K562 (cell line): ENCODE measurements at places on chromosomes 7 and 10.

DNA sequence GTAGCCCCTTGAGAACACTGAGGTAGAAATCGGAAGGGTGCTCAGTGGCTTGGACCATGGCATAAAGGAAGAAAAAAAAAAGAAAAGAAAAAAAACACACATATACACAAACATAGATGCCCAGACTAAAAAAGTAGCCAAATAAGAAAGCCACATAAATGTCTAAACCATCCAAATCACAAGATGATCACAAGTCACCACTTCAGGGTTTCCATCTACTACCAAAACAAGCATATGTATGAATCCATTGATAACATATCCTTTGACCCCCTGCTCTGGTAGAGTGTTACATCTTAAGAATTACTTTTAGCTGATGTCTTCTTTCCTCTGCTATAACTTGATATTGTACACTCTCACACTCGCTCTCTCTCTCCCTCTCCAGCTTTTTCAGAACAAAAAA is 245.9 kb downstream of the AHR start:
- DNase-seq = no peak

GRCh38 chr7:129774359-129774758 is 162.8 kb downstream of the NRF1 start:
- DNase-seq = no peak

DNA sequence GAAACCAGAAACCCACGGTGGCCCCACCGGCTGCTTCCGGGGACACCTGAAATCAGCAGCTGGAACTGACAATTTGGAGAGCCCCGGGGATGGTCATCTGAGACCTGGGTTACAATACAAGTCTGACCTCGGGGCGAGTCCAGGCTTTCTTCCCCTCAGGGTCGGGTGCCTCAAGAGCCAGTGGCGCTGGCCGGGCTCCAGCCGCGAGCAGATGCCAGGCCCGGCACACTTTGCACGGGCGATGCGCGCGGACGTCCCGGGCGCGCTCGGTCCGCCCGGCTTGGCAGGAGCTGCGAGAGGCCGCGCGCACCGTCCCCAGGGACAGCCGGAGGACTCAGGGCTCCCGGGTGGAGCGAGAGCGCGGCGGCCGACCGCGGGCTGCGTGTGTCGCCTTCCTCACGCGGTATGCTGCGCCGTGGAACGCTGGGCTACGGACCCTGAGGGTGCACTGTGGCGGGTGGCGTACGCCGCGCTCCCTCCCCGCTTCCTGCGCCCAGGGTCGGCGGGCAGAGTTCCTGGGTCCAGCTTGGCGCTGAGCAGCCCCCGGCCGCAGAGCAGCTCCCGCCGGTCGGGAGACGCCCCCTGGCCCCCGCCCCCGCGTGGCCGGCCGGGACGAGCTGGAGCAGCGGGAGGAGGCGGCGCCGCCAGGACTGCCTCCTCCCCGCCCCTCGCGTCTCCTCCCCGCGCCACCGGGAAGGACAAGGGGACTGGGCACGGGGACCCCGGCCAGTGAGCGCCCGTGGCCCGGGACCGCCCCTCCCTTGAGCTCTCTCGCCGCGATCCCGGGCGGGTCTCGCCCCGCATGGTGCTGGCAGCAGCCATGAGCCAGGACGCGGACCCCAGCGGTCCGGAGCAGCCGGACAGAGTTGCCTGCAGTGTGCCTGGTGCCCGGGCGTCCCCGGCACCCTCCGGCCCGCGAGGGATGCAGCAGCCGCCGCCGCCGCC is at the start of gene RBM20:
TSS of gene RBM20 (plus strand) at position 684 of the 945 bp plus-strand sequence. CDS start at position 803, 119 bp downstream.
- peak; percentile 59 for DNase-seq

DNA sequence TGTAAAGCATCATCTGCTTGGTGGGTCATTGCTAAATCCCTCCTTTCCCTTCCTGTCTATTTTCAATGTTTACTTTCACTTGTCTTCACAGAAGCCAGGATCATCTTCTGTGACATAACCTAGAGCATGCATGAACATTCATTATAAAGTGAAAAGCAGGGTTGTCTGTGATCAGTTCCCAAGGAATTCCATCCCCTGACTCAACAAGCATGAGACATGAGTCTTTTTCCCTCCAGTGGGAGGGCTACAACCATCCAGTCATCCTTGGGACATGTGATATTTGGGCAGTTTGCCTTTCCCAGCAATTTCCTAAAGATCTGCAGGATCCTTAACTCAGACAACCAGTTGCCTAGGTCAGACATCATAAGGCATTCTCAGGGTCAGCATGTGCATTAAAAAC is 166.3 kb upstream of the TMEM196 start:
- DNase-seq = no peak

DNA sequence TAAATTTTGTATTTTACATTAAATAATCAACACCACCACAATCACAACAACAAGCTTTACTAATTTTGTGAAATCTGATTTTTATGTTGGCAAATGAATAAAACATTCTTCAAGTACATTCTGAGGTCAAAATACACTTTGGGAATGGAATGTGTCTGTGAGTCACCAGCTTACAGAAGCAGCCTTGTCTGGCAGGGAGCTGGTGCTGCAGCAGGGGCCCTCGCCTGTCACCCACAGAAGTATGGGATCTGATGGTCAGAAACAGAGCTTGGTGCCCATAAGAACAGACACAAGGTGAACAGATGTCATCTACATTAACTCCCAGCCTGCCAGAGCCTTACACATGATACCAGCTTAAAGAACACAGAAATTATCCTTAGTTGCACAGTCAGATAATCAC is 496.9 kb downstream of the CCSER2 start:
- no peak for DNase-seq

DNA sequence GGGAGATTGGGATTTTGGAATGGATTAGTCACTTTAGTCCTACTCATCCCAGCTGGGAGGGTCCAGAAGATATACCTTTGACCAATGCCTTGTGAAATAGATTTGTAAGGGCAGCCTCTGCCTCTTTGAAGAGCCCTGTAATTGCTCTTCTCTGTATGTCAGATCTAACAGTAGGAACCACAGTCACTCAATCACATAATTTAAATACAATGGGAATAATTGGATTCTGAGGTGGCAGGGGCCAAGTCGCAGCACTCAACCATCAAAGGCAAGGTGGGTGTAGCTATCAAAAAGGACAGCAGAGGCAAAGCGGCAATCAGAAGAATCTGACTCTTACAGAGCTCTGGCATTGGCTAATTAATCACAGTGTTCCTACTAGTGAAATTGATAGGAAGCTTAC is 650.9 kb upstream of the ANKRD30A start:
- DNase-seq = no peak

GRCh38 chr10:127840884-127841283 is 51.9 kb downstream of the CLRN3 start:
- no peak for DNase-seq

- no peak for DNase-seq
These were observed 16.4 kb downstream of the ZNF487 start for GRCh38 chr10:43453266-43453831.

DNA sequence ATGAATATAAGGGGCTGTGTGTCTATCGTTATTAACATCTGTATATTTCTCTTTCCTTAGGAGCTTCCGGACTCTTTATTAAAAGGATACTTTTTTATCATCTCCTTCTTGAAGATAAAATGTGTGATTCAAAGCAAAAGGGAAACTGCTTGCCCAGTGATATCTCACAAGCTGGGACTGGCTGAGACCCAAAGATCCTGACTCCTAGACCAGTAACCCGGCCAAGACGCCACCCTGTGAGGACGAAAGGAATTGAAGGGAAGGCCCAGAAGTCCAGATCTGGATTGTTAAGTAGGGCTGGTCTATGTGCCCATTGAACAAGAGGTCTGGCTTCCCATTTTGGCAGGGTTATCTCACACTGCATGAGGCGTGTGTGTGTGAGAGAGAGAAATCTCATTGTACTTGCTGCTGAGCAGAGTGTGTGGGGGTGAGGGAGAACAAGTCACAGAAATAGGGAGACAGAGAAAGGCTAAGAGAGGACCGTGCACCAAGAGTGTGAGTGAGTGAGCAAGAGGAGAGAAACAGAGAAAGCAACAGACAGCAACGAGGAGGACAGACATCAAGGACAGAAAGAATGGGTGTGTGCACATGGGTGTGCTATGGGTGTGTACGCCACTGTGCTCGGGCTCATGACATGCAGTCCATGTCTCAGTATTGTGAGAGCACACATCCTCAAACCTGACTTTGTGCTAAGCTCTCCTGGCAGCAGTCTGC is 75.4 kb downstream of the PLXNA4 start:
- peak; percentile 15 for DNase-seq
